ENCODE measurements at places on chromosomes 1 and 21.

- no peak for DNase-seq
These were observed 11.3 kb downstream of the C1orf116 start for GRCh38 chr1:207021139-207021861.

DNA sequence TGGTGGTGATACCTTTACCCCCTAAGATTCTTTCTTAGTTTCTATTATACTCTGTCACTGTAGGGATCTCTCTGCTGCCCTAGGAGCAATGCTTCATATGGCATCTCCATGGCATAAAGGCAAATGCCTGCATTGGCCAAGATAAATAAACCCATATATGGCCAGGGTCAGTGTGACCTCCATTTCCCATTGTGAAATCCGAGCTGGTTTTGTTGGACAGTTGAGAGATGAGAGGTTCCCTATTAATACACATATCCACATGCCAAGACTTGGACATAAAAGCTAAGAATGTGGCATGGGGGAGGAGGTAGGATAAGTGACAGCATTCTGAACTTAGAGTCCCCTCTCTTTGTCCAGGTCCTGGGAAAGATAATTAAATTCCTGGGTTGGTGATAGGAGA, 1.4 kb downstream of the TPM3 start:
- no peak for DNase-seq

DNA sequence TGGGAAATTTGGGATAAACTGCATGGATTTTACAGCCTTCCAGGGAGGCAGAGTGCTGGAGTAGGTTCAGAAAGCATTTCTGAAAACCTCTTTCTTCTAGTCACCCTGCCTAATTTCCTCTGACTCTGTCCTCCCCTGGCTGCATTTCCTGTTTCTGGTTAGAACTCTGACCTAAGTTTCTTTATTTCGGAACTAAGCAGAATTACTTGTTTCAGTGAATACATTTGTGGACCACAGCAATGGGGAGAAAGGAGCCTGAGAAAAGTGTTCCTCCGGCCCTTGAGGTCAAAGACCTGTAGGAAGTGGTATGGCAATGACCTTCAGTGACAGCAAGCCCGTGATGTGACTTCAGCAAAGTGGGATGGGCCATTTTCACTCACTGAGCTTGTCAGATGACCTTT, 173.4 kb upstream of the RUNX1 start:
- no peak for DNase-seq

DNA sequence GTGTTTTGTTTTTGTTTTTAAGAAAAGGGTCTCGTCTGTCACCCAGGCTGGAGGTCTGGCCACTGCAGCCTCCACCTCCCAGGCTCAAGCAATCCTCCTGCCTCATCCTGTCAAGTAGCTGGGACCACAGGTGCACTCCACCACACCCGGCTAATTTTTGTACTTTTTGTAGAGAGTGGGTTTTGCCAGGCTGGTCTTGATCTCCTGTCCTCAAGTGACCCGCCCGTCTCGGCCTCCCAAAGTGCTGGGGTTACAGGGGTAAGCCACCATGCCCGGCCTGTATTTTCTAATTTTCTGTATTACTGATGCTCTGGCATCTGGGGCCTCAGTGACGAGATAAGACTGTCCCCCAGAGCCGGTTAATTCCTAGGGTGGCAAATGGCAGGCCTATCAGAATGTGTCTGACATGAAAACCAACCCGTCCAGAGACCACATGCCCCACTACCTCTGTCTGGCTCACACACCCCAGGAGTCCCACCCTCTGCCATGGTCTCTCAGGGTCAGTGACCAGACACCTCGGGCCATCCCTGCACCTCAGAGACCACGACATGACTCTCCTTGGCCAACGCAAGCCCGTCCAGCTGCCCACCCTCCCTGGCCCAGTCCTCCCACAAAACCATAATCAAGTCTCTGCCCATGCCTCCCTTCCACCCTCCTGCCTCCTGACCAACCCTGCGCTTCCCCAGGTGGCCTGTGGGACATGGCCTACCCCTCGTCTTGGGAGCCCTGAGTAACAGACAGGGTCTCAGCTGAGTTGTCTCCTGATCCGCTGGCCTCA, 12.5 kb downstream of the NPHP4 start:
- no peak for DNase-seq

DNA sequence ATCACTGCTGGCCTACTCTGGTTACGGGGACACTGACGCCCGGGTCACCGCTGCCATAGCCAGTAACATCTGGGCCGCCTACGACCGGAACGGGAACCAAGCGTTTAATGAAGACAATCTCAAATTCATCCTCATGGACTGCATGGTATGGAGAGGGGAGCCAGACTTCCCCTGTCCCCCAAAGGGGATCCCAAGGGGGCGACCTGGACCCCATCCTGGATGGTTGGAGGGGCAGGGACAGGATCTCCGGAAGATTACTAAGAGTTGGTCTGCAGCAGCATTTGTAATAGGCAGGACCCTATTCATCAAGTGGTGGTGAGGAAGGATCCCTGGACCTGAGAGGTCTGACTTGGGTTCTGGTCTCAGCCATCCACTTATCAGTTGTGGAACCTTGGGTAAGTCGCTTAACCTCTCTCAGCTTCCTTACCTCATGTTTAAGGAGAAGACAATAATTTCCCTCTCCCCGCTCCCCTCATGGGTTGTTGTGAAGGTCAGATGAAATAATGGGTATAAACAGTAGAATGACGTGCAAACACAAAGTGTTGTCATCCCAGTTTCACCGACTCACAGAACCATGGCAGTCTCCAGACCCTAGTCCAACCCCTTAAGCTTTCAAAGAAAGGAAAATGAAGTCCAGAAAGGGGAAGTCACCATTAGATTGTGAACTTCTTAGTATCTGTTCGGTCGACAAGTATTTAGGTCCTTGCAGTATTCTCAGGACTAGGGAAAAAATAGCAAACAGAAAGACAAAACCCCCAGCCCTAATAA, 883 bp downstream of the LAMTOR2 start:
- no peak for DNase-seq

DNA sequence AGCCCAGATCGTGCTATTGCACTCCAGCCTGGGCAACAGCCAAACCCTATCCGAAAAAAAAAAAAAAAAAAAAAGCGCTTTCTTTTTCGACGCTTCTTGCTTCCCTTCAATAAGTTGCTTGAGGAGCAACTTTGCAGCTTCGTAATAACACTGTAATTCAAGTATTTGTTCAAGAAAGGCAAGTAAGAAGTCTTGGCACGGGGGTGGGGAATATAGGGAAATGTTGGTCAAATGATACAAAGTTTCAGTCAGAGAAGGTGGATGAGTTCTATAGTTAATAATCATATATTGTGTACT, 871 bp upstream of the PSMA5 start:
- DNase-seq: no peak

DNA sequence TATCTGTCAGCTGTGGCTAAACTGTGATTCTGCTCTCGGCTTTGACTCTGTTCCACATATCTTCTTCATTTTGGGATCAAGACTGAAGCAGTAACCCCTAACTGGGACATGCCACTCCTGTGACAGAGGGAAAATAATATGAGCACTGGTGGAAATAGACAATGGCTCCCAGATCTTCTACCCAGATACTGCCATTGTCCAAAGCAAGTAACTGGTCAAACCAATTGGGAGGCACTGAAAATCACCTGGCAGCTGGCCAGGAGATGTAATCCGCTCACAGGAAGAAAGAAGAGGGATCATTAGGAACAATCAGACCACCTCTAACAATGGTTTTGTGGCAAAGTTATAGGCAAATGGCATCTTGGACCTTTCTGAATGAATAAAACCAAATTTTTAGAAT, 10.7 kb downstream of the SNX7 start:
- DNase-seq: no peak

DNA sequence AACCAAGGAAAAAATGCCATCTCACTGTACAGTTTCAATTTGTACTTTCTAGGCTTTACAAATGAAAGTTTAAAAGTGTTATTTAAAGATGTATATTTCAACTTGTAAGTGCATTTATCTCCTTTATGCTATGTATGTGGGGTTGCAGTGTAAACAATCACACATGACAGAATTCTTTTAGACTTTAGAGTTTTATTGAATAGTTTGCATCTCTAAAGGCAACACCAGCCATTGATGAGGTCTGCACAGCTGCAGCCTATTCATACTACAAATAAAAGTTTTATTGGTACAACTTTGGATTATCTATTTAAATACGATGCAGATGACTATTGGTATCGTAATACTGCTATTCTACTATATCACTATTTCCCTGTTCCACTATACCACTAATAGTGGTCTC, 894.4 kb upstream of the B3GALT2 start:
- no peak for DNase-seq

DNA sequence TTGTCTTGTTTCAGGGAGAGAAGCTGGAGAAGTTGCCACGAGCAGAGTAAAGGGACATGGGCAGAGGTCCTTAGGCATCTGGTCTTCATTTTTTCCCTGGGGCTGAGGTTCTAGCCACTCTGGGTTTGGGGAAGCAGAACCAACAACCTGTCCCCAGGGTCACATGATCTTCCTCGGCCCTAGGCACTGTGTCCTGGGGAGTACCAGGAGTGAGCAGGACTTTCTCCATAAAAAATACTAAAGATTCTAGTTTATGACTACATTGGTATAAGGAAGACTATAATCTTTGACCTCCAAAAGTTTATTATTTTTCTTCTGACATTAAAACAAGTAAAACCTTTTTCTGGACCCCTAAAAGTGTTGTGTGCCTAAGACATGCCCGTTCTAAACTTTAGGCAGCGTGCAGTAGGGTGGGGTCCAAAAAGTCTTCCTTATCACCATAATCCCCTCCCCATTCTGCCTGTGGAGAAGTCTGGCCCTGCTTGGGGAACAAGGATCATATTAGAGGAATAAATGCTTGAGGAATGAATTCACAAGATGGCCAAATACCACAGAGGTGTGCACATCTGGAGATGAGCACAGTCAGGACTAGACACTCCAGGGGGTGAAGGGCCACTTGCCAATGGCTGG, 19.3 kb upstream of the IGSF3 start:
- no peak for DNase-seq

DNA sequence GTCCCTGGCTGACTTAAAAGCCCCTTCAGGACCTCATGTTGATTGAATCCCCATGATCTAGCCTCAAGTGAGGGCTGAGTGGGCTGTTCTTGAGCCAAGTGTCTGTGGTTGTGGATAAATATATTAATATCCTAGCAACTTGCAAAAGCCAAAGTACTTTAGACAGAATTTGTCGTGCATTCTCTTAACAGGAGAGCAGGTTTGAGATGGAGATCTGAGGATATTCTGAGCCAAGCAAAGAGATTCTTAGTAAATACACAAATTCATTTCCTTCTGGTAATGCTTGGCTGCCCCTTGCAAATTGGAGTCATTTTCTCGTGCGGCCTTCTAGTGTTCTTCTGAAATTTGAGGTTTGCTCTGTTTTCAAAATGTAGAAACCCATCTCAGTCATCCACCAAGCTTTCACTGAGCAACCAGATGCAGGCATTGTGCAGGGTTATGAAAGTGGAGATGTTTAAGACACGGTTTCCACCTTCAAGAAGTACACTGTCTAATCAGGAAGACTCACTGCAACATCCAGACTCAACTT, 242.1 kb upstream of the JUN start:
- no peak for DNase-seq

GRCh38 chr1:16187748-16188401, 24.6 kb downstream of the ARHGEF19 start:
- peak; percentile 5 for DNase-seq

- no peak for DNase-seq
These were observed 91.6 kb downstream of the ZC3H11B start for GRCh38 chr1:219521325-219521724.

DNA sequence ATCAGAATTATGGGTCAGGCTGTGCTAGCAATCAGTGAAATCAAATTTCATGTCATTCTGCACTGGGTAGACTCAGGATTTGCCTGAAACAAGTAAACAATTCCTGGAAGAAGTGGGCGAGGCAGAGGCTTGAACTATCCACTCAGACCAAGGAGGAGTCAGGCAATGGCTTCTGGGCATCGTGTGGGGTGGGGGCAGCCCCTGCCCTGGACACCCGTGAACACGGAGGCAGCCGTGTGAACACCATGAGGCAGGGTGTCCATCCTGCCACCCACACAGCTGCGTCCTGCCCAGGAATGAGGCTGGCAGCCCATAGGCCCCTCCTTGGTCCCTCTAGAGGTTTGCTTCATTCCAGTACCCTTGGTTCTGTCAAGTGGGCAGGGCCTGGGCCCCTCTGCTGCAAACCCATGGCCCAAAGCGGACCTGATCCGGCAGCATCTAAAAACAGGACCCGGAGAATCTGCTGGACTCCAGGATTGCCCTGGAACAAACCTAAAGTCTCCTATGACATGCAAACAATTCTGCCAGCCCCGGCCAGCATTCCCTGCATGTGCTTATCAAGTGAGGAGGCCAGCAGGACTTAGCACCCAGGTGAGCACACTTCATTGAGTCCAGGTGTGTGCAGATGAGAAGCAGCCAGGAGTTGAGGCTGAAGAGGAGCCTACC, 69.5 kb downstream of the PDE9A start:
- DNase-seq: no peak

- DNase-seq: peak; percentile 14
These were observed 909 bp upstream of the PAXBP1 start for GRCh38 chr21:32772281-32773047.

- no peak for DNase-seq
These were observed 6.2 kb upstream of the ACP6 start for GRCh38 chr1:147676311-147677085.

- no peak for DNase-seq
These were observed 4.8 kb downstream of the GBP7 start for GRCh38 chr1:89171067-89171438.

- no peak for DNase-seq
These were observed 36.2 kb upstream of the MRPS6 start for GRCh38 chr21:34037009-34037795.

- DNase-seq: no peak
These were observed 10.0 kb downstream of the GBP7 start for GRCh38 chr1:89165811-89166210.

DNA sequence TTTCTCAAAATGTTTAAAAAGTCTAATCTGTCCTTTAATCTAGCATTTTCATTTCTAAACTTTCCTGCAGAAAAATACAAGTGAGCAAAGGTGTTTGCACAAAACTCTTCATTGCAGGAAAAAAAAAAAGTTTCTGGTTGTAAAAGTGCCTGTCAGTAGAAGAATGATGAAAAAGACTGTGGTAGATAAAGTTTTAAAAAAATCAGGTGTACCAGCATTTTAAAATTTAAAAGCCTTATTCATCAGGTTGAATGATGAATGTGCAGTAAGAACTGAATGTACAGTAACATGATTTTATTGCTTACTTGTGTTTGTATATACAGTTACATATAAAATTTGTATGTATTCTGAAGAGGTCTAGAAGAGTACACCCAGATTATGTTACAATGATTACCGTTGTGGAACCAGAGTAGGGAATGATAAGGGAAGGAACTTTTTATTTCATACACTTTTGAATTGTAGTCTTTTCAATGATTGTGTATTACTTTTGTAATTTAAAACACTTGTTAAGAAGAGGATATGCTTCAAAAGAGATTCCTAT, 54.0 kb downstream of the FNBP1L start:
- DNase-seq: no peak

GRCh38 chr1:43512681-43513080, 18.0 kb upstream of the PTPRF start:
- no peak for DNase-seq

- DNase-seq: no peak
These were observed 18.1 kb downstream of the LDLRAD1 start for GRCh38 chr1:53999920-54000319.

GRCh38 chr1:29575277-29575676, 339.0 kb downstream of the PTPRU start:
- DNase-seq: no peak

GRCh38 chr1:53505891-53506290, 46.7 kb downstream of the DMRTB1 start:
- DNase-seq: no peak

GRCh38 chr21:29080454-29080941, 7.0 kb upstream of the CCT8 start:
- DNase-seq: no peak
